ENCODE measurements at places on chromosomes 2 and 18. TPM values are rescaled to one million over a fixed set of nuclear protein-coding genes. Genes with fewer than 3 reads are reported as not detected.

Gene LTBP1
- total RNA-seq: 502 TPM

Gene AQP12A
- total RNA-seq: not detected

Gene SLC16A14
- 2.2 TPM for total RNA-seq

Gene RAMP1
- 13.1 TPM for total RNA-seq

Gene PIAS2
- total RNA-seq: 21.2 TPM

Gene INHBB
- total RNA-seq: not detected

Gene C2orf80
- not detected for total RNA-seq

Gene IL36RN
- total RNA-seq: not detected

All from uterine smooth muscle cell (primary cell).